Activated CD4-positive, alpha-beta T cell treated with anti-CD3 and anti-CD28 coated beads for 1 hour (primary cell): ENCODE measurements at places on chromosomes 1 and 21.

DNA sequence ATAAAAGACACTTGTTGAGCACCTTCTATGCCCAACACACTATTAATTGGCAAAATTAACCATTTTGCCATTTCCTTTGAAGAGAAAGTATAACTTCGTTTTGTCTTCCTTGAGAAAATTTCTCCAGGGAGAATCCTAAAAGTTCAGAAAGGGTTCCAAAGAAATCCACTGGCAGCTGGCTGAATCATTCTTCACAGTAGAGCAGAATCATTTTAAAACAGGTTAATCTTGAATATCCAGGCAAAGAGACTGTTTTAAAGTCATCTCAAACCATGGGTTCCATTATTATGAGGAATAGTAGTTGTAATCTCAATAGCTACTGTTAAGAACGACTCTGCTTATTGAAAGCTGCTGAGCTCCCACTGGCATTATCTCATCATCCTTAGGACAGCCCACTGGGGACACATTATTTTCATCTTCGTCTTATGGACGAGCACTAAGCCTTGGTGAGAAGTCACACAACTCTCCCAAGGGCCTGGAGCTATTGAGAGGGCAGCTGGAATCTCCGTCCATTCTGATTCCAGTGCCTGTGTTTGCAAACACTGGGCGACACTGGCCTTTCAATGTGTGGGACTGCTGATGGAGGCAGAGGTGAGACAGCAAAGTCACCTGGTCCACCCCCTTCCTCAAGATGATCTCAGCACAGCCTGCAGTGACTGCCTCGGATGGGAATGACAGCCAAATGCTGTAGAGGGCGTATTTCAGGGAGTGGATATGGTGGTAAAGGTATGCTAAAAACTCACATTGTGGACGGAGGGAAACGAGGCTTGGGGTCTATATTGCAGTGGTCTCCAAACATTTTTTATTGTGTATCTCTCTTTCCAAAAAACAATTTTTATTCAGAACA is 15.3 kb upstream of the PGBD5 start:
- DNase-seq: no peak

DNA sequence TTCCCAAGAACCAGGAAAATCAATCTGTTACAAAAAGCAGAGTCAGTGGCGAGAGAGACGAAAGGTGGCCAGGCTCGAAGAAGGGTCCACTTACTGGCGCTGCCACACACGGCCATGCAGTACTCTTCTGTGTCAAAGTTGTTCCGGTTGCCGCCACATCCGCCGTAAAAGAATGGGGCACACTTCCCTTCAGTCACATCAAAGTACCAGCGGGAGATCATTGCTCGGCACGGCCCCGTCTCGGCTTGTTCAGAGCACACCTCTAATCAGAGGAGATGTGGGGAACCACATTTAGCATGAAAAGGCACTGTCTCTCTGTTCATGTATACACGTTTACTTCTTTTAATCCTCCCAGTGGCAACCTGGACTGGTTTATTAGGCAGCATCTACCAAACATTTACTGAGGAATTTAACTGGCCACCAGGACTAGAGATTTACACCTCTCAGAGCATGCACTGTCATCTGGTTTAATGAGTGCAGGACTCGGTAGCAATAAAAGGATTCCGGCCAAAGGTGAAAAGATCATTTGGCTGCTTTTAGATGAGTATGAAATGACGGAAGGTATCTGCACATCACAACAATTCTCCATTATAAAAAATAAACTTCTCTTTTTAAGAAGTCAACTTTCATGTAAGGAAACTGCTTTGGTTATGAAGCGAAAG is 170.5 kb downstream of the APP start:
- DNase-seq: no peak

- DNase-seq: peak; percentile 23
Observed at GRCh38 chr1:84298328-84298683, 3.2 kb upstream of the SAMD13 start.

DNA sequence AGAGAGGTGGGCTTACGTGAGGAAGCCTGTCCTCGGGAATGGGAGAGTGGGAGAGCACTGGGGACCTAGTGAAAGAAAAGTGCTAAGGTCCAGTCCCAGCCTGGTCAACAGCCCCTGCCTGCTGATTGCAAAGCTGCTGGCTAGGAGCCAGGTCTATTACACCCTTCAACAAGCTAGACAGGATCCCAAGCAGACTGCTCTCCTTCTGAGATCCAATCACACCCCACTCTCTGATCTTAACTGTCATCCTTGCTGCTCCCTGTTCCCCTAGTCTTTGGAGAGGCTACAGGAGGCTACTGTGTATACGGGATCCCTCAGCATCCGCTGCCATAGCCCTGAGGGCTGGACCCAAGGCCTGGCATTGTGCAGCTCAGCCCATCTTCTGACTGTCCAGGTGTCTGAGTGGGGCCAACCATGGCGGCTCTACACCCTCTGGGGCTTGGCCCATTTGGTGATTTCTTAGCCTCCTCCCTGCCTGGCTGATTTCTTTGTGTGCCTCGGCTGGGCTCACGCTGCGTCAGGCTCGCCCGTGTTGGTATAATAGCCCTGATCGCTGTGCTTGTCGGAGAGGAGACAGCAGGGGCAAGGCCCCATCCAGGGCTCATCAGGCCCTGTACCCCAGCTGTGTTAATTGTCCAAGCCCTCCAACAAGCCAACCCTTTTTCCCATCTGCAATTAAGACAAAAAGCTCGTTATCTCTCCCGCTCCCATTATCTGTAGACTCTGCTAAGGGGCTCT is 43.9 kb downstream of the NAV1 start:
- no peak for DNase-seq

DNA sequence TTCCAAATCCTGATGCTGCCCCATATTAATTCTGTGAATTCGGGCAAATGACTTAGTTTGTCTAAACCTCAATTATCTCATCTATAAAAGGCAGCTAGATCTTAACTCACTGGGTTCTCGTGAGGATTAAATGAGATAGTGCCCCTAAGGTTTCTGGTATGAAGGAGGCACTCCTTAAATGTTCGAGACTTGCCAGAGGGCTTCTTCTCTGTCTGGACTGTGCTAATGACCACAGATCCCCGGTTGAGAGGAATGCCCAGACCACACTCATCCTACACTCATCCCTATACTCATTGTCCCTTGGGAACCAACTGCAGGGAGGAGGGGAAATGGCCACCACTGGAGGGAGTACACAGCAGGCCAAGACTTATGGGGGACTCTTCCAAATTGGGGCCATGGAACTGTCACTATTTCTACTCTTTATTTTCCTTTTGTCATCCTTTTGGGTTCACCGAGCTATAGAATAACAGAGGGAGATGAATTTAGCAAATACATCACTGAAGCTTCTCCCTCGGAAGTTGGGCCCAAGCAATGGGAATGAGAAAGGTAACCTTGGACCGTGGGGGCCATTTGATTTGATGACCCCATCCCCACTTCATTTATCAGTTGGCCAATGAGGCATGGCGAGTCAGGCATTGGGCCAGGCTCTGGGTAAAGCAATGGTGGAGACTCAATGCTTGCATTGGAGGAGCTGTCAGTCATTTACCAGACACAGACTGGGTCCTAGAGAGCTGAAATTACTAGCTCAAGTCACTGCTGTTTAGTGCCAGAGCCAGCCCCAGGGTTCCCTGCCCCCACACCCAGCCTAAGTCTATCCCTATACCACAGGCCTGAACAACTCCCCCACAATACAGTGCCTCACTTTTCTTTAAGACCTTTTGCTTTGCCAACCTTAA is 5.1 kb downstream of the ATF3 start:
- DNase-seq: no peak
